Stimulated activated CD8-positive, alpha-beta memory T cell treated with anti-CD3 and anti-CD28 coated beads, Interleukin-4, amount 100 ng/mL, for 1 hour (primary cell): ENCODE measurements at places on chromosomes 11 and 22.

DNA sequence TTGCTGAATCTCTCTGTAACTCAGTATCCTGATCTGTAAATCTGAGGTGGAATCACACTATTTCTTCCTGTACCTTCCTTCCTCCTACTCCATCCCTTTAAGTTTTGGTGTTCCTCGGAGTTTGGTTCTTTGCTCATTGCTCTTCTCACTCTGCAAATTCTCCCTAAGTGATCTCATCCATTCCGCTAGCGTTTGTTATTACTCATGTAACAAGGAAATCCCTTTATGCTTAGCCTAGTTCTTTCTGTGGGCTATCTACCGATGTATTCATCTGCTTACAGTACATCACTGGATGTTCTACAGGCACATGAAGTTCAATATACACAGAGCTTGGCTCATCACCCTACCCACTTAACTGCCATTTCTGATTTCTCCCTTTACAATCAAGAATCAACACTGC, 1.6 kb upstream of the CEP295 start:
- DNase-seq: no peak

- DNase-seq: no peak
Observed at GRCh38 chr11:75576499-75576918, 14.5 kb downstream of the SERPINH1 start.

GRCh38 chr11:118886681-118887111, 3.0 kb downstream of the CXCR5 start:
- DNase-seq: no peak

DNA sequence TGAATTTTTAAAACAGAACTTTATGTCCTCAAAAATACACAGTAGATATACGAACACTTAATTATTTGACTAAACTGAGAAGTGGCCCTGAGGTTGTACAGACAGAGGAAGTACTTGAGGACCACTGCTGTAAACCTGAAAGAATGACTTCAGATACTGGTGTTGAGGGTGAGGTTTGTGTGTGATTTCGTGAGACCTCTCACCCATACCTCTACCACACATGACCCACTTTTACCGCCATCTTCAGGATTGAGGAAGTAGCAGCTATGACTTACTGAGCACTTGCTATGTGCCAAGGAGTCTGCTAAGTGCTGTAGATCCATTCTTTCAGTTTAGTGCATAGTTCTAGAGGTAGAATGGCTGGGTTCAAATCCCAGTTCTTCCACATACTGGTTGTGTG, 21.9 kb downstream of the MMP13 start:
- DNase-seq: no peak

DNA sequence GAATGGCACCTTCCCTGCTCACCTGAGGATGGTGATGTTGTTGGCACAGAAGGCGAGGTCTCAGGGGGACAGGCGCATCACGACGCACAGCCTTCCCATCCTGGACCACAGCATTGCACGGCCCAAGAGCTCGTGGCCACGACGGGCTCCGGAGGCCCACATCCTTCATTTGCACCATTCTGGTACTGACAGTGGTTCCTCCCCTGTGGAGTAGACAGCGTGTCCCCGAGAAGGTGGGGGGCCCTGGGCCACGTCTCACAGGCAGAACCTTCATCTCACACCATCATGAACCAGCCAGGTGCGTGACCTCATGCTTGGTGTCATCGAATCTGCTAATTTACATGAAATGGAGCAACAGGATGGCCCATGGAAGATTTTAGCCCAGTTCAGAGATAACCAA, 180.0 kb downstream of the CTTN start:
- no peak for DNase-seq

GRCh38 chr11:17437366-17437765, 39.3 kb downstream of the ABCC8 start:
- DNase-seq: no peak

GRCh38 chr22:46542011-46542985, 4.9 kb upstream of the CELSR1 start:
- DNase-seq: peak; percentile 49

DNA sequence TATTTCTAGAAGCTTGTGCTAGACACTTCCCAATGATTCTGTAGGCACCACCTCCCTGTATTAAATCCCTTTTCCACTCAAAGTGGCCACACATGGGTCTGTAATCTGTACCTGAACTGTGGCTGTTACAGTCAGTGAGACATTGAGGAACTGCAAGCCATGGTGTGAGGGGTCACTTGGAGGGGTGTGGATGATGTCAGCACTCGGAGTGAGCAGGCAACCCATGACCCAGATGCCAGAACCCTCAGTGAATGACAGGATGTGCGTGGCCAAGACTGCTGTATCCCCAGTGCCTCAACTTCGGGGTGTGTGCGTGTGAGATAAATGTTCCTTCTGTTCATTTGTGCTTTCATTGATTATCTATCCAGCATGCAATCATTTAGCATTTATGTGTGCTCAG, 14.7 kb upstream of the SHANK3 start:
- DNase-seq: no peak

- DNase-seq: no peak
Observed at GRCh38 chr22:25645964-25646363, 81.5 kb downstream of the GRK3 start.

GRCh38 chr11:4713241-4713640, 8.7 kb downstream of the MMP26 start:
- DNase-seq: no peak
